Hippocampal formation (tissue), 2 donors: ENCODE measurements at places on chromosomes 16 and 17.

GRCh38 chr17:35056013-35056412 is 7.5 kb downstream of the RFFL start:
- no peak for DNase-seq

DNA sequence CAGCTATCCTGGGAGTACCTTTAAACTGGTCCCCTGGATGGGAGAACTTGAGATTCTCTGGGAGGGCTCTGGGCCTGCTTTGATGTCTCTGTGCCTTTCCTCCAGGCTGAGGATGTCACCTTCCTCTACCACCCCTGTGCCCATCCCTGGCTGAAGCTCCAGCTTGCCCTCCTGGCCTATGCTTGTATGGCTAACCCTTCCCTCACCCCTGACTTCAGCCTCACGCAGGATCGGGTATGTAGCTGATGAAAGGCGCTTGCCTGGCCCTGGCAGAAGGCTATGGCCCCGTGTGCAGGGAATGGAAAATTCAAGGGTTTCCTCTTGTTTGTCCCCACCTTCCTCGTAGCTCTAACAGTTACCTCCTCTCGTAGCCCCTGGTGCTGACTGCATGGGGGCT is 3.0 kb downstream of the TP53I13 start:
- no peak for DNase-seq

- no peak for DNase-seq
Observed at GRCh38 chr17:33602981-33603380, 309.9 kb upstream of the ASIC2 start.

GRCh38 chr17:77330602-77331081 is 189.9 kb downstream of the SEC14L1 start:
- no peak for DNase-seq

- DNase-seq: no peak
Observed at GRCh38 chr17:16593356-16594102, 24.5 kb upstream of the ZNF287 start.

DNA sequence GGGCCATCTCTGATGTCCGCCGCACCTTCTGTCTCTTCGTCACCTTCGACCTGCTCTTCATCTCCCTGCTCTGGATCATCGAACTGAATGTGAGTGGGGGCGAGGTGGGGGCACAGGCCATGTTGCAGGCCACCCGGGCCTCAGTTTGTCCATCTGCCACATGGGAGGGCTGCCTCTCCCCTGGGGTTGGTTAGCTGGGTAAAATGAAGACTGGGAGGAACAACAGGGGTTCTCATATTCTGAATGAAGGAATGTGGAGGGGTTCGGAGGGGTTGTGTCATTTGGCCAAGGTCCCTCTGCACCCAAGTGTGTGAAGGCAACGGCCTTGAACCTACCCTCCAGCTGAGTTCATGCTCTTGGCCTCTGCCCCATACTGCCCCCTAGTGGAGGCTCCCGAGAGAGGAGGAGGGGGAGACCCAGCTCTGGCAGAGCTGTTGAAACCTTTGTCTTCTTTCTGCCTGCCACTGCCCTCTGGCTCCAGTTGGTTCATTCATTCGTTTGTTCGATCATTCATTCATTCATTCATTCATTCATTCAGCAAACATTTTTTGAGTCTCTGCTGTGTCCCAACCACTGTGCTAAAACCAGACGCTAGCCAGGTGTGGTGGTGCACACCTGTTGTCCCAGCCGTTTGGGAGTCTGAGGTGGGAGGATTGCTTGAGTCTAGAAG is 11.4 kb upstream of the TCAP start:
- peak; percentile 42 for DNase-seq

DNA sequence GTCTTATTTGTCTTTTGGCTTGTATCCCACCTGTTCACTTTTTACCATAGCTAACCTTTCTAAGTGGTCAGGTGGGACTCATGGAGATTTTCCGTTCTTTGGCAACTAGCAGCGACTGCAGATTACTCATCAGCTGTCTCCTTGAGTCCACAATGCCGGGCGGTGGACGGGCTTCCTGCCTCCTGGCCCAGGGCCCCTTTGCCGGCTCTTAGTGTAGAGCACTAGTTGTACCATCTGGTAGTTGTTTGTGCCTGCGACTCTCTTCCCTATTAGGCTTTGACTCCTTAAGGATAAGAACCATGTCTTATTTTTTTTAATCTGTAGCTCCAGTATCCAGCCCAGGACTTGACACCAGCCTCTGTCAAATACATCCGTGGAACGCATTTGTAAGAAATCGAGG is 399.9 kb downstream of the WWOX start:
- DNase-seq: no peak

DNA sequence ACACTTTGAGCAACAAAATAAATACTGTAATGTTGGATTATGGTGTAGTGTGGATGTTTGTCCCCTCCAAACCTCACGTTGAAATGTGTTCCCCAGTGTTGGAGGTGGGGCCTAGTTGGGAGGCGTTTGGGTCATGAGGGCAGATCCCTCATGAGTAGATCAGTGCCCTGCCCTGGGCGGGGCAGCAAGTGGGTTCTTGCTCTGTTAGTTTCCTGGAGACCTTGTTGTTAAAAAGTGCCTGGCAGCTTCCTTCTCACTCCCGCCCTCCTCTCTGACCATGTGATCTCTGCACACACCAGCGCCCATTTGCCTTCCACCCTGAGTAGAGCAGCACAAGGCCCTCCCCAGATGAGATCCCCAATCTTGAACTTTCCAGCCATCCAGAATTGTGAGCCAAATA is 67.7 kb downstream of the MPRIP start:
- no peak for DNase-seq

DNA sequence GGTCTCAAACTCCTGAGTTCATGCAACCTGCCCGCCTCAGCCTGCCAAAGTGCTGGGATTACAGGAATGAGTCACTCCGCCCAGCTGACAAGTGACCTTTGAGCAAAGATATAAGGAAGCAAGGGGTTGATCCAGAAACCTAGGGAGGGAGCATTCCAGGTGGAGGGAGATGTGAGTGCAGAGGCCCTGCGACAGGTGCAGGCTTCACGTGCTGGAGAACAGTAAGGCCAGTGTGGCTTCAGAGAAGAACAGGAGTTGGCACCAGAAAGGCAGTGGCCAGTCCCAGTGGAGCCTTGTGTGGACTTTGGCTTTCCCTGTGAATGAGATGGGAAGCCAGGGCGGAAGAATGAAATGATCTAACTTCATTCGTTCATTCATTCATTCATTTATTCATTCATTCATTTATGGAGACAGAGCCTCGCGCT is 73.6 kb upstream of the HAS3 start:
- DNase-seq: no peak

GRCh38 chr16:12530302-12530701 is 273.4 kb downstream of the CPPED1 start:
- no peak for DNase-seq

GRCh38 chr16:2953706-2954627 is 10.1 kb upstream of the KREMEN2 start:
- DNase-seq: no peak

GRCh38 chr17:33904476-33904875 is 350.6 kb upstream of the CCL2 start:
- DNase-seq: no peak

DNA sequence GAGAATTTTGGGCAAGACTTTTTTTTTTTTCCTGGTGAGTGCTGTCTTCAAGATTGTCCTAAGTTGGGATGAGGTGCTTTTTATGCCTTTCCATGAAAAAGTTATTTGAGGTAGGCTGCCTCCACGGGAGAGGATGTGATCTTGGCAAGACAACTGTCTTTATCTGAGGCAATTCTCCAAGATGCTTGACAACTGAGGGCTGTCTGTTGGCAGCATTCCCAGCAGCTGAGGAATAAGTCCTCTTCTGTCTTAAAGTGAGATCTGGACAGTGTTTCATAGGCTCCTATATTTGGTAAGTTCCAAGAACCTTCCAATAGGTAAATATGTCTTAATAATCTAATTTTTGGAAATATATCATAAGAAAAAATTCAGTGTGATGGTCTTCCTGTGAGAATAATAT is 662.0 kb downstream of the CDH11 start:
- no peak for DNase-seq

- DNase-seq: no peak
Observed at GRCh38 chr17:3859940-3860339, 13.9 kb upstream of the NCBP3 start.
